ENCODE measurements at places on chromosomes 12 and 14. TPM values are rescaled to one million over a fixed set of nuclear protein-coding genes. Genes with fewer than 3 reads are reported as not detected.

Gene RNASE7
- not detected for total RNA-seq

Gene HOXC12
- not detected for total RNA-seq

Gene TGFB3
- 2.8 TPM for total RNA-seq

Gene RNF31
- 48.3 TPM for total RNA-seq

Gene CD4
- not detected for total RNA-seq
